ENCODE measurements at places on chromosomes 1 and 21.
A peak's percentile ranks its signal among the peaks of the same experiment; 100 is the strongest.

DNA sequence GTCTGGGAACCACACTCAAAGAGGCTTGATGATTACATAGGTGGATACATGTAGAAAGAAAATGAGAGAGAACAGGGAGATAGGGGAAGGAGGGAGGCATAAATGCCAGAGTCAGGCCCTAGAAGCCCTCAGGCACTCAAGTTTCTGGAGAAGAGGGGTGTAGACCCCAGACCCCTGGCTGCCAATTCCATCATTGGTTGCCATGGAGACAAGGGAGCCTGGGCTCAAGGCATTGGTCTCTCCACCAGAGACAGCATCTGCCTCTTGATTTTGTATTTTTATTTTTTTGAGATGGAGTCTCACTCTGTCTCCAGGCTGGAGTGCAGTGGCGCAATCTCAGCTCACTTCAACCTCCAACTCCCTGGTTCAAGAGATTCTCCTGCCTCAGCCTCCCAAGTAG, 114.3 kb upstream of the GRIK3 start:
- no peak for DNase-seq

DNA sequence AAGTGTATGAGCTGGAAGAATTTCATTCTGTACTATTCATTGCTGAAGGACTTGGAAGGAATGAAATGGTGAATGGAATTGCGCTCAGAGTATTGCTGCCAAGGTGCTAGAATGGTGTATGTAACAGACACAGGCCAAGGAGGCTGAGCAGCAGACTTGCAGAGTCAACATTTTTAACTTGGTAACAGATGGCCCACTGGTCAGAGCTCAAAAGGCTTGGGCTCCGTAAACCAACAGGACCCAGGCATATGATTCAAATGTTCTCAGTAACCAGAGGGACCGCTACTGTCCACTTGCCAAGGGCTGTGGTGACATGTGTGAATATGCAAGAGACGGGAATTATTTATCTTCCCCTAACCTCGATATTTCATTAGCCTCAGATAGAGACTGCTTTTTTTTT, 28.8 kb upstream of the PTGFRN start:
- DNase-seq, result peak; percentile 56

DNA sequence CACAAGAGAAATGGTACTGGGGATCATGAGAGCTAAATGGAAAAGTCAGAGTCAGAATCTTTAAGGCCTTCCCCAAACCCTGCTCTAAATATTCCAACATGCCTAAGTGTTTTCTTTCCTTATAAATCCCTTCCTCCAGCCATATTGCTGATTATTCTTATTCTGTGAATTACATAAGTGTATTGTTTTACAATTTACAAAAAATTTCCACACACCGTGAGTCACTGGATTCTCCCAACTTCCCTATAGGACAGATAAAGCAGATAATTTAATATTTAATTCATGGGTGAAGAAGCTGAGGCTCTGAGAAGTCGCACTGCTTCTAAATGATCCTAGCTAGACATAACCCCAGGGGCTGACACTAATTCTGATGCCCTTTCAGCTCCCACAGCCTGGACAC, 243.3 kb upstream of the JUN start:
- no peak for DNase-seq

- no peak for DNase-seq
Observed at GRCh38 chr21:17105932-17106331, 406.9 kb upstream of the CXADR start.

DNA sequence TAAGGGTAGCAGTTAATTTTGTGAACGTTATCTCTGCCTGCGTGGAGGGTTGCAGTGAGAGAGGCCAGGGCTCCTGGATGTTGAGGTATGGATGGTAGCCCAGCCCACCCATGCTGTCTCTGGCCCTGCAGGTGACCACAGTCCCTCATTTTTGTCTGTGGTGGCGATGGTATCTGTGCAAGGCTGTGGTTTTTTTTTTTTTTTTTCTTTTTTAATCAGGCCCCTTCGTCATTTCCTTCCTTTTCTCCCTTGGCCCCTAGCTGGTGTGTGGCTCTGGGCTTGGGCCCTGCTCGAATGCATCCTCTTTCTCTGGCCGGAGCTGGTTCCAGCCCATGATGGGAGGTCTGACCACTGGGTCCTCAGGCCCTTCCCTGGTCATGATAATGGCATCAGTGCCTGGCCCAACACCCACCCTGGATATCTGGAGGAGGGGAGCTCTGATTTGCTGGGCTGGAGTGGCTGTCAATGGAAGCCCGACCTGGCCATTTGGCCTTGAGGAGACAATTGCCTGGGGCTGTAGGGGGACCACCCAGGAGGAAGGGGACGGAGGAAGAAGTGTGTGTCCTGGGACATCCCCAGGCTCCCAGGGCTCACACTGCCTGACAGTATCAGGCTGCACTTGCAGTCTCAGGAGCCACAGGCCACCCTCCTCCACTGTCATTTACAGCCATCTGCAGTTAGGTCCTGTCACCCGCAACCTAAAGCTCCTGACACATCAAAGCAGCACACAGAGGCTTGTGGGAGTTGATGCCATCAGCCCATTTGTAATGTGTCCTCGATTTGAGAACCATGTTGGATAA, 8.1 kb upstream of the RNF187 start:
- no peak for DNase-seq

DNA sequence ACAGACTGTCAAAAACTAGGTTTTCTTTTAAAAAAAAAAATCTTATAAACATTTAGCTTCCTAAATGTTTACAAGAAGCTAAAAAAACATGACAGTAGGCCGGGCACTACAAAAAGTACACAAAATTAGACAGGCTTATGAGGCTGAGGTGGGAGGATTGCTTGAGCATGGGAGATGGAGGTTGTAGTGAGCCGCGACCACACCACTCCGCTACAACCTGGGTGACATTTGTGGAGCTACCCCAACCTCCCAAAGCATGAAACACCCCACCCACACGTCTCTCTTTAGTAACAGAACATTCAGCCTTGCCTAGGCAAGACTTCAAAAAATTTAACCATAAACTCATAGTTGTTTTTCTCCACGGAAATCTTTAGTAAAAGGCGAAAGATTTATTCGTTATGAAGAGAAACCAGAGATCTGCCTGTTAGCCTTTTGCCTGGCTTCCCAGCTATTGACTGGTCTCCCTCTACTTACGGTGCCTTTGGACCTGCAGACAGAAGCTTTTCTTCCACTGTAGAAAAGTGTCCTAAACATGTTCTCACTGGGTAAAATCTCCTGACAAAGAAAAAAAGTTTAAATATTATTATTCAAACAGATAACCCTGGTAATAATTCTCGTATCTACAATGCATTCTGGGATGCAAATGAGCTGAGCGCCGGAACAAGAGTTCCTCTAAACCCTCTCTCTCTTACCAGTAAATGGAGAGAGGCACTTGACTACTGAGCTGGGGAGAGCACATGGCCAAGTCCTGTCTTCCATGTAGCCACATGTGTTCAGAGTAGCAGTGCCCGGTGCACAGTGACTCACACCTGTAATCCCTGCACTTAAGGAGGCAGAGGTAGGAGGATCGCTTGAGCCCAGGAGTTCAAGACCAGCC, 9.2 kb downstream of the RNU5D-1 start:
- peak; percentile 78 for DNase-seq

- DNase-seq, result peak; percentile 67
Observed at GRCh38 chr1:179754041-179754624, 11.0 kb downstream of the FAM163A start.

DNA sequence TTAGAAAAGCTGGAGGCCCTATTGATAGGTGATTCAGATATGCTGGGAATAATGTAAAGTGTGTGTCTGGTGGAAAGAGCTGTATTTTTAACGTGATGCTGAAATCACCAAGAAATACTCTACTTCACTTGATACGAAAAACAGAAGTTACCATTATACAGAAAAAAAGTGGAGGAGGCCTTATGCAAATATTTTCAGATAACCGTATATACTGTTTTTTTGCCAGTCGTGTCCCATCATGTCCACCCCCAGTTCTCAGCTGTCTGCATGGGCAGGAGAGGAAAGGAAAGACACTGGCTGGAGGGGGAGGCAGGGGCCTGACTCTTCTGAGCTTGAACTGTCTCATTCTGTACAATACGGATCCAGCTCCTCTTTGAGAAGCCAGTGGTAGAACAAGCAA, 51.1 kb downstream of the KCNJ6 start:
- DNase-seq, result no peak

- DNase-seq, result no peak
Observed at GRCh38 chr1:52328615-52329014, 37.4 kb downstream of the CC2D1B start.

- DNase-seq, result no peak
Observed at GRCh38 chr1:151540982-151541377, 871 bp downstream of the TUFT1 start.

DNA sequence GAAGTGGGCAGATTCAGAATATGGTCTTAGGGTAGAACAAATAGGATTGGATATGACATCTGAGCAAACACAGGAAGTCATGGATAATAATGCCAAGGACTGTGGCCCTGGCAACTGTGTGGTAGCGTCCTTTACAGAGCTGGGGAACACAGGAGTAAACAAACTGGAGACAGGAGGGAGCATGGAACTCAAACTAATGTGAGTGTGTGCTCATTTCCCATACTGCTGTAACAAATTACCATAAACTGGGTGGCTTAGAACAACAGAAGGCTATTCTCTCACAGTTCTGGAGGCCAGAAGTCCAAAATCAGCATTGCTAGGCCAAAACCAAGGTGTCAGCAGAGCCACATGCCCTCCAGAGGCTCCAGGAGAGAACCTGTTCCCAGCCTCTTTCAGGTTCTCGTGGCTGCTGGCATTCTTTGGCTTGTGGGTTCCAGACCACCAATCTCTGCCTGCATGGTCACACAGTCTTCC, 106.4 kb downstream of the TGFBR3 start:
- DNase-seq, result no peak

DNA sequence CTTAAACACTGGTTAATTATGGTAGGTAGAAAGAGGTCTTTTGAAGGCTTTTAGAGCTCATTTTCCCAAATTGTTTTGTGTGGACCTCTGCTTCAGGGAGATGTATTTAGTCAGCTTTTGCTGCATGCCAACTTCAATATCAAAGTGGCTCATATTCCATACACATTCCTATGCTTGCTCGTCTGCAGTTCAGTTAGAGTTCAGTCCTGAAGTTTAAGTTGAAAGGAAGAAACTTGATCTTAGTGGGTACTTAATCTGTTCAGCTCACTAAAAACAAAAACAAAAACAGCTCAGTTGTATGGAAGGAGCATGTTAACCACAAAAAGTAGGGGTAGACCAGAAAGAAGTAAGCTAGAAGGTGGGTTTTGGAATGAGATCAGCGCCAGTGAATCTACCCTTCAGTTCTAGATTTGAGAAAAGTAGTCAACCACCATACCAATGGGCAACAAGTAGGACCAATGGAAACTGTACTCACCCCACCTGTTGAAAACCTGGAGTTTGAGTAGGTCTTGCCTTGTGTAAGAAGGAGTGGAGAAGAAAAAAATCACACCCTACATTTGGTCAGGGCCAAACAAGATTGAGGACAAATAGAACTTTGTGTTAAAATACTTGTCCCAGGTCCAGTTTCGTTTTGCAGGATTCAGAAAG, 58.0 kb downstream of the LEPR start:
- no peak for DNase-seq

DNA sequence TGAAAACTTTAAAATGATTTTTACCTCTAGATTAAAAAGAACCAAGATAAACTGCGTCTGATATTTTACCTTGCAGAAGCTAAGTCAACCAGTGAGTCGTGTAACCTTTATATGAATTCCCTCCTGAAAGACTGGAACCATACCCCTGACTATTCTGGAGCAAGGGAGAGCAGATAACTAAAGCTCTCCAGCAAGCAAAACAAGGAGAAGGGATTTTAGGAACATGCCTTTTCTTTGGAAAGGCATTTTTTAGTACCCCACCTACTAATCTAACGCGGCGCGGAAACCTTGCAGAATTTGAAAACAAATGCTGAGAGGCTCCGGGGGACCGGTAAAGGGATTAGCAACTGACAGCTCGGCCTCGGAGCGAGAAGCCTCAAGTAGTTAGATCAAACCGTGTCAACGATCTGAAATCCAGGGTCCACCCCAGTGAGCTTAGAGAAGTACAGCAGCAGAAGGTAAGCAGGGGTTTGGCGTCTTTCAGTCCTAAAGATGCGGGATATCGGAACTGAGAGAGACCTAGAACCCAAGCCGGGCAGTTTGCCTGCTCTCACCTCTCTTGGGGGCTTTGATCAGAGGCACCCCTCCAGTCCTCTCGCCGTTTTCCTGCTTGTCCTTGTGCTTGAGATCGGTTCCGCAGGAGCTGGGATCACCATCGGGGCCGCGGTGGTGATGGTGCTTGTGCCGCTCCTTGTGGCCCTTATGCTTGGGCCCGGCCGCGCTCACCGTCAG, 954 bp downstream of the RSBN1 start:
- no peak for DNase-seq

GRCh38 chr1:207832796-207833195, 78.1 kb downstream of the CD34 start:
- DNase-seq, result no peak

DNA sequence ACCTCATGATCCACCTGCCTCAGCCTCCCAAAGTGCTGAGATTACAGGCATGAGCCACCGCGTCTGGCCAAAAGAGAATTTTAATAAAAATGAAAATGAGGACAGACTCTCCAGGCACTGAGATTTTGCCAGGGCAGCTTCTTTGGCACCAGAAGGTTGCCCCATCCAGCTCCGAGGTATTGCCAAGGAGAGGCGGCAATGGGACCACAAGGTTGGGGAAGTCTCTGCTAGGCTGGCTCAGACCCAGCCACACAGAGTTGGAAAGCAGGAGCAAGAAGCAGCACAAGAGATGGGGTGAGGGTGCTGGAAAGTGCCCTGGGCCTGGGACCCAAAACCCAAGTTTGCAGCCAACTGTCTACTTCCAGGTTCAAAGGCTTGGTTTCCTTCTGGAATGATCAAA, 200.9 kb downstream of the HHIPL2 start:
- DNase-seq, result peak; percentile 58

GRCh38 chr1:51284487-51284954, 45.8 kb downstream of the TTC39A start:
- no peak for DNase-seq

DNA sequence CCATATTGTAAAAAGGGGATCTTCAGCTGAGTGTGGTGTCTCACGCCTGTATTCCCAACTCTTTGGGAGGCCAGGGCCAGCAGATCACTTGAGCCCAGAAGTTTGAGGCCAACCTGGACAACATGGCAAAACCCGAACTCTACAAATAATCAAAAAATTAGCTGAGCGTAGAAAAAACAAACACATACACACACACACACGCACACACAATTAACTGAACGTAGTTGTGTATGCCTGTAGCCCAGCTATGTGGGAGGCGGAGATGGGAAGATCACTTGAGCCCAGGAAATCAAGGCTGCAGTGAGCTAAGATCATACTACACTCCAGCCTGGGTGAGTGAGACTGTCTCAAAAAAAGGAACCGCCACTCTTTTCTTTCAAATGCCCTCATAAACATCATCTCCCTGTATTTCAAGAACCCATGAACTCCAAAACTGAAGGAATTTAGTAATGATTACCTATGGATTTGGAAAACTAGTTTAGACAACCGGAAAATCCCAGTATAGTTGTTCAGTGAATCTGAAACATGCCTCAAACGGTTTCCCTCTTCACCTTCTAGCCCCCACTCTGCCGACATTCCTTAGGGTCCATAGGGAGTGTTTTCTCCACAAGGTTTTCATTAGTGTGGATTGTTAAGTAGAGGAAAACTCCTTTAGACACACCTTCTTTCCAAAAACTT, 4.5 kb downstream of the TXNIP start:
- DNase-seq, result no peak

GRCh38 chr21:31772674-31773555, 41.0 kb upstream of the SCAF4 start:
- DNase-seq, result no peak

Measured in NCI-H446 treated with DMSO at 0.1 percent for 48 hours (cell line).